Renal cortex interstitium (tissue), 15 donors: ENCODE measurements at places on chromosomes 13 and 19. TPM values are rescaled to one million over a fixed set of nuclear protein-coding genes. Genes with fewer than 3 reads are reported as not detected.

GRCh38 chr19:45995715-45996385 is 583 bp downstream of the CCDC61 start:
- no peak for DNase-seq

DNA sequence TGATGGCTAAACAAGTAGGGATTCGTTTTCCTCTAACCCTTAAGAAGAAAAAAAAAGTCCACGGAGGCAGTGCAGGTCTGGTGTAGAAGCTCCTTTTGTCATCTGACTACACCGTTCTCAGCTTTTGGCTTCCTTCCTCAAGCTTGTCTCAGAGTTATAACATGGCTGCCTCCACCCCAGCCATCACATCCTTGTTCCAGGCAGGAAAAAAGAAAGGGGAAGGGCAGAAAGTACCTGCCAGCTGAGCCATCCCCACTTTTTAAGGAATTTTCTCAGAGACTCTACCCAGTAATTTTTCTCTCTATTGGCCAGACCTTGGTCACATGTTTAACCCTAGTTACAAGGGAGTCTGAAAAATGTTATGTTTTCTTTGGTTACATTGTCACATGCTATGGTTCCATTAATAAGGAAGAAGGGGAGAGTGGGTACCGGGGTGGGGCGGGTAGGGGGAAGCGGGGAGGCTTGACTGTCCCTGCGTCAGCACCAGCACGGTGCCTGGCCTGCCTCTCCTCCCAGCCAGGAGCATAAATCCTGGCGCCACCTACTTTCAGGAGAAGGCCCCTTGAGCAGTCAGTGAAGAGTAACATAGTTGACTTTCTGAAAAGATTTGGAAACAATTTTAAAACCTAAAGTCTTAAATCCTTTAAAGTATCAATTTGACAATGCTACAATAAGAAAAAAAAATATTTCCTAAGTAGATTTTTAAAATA is 11.1 kb downstream of the FAM124A start:
- no peak for DNase-seq

GRCh38 chr19:33622809-33623511 is 1.2 kb downstream of the CHST8 start:
- DNase-seq = no peak

GRCh38 chr13:50691176-50691680 is 152.3 kb downstream of the DLEU7 start:
- no peak for DNase-seq

- DNase-seq = no peak
Measured at GRCh38 chr13:77415253-77416071, 88.6 kb upstream of the MYCBP2 start.

- no peak for DNase-seq
Measured at GRCh38 chr19:50458396-50459066, 17.8 kb upstream of the EMC10 start.

DNA sequence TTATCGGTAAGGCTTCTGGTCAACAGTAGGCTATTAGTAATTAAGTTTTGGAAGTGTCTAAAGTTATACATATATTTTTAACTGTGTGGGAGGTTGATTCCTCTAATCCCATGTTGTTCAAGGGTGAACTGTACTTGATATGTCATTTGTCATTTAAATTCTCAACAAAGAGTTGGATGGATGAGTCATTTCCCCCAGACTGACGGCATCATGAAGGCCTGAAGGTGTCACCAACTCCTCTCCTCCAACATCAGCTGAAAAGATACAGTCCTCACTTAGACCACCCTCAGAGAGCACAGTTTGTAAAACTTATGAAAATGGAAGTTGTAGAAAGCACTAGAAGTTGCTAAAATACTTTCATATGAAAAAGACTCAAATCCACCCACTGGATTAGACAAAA is 48.8 kb downstream of the DCLK1 start:
- no peak for DNase-seq

DNA sequence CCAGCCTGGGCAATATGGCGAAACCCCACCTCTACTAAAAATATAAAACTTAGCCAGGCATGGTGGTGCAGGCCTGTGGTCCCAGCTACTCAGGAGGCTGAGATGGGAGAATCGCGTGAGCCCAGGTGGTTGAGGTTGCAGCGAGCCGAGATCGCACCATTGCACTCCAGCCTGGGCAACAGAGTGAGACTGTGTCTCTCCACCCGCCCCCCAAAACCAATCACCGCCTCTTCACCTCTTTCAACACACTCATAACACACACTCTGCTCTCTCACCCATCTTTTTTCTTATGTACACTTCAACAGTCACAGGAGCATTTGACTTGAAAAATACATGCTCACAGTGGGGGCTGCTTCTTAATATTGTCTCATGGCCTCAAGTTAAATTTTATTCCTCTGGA is 76.8 kb downstream of the ESD start:
- DNase-seq = no peak

GRCh38 chr19:48987323-48987722 is 5.8 kb downstream of the GYS1 start:
- DNase-seq = no peak

GRCh38 chr19:1811942-1812425 is at the start of gene ATP8B3:
Gene ATP8B3 (minus strand): TSS chr19:1812276. CDS start chr19:1811736, 540 bp downstream.
- DNase-seq = no peak

GRCh38 chr19:44847144-44848035 is 1.3 kb downstream of the NECTIN2 start:
- DNase-seq = peak; percentile 55

GRCh38 chr19:40381321-40381720 is 8.7 kb downstream of the HIPK4 start:
- DNase-seq = no peak

DNA sequence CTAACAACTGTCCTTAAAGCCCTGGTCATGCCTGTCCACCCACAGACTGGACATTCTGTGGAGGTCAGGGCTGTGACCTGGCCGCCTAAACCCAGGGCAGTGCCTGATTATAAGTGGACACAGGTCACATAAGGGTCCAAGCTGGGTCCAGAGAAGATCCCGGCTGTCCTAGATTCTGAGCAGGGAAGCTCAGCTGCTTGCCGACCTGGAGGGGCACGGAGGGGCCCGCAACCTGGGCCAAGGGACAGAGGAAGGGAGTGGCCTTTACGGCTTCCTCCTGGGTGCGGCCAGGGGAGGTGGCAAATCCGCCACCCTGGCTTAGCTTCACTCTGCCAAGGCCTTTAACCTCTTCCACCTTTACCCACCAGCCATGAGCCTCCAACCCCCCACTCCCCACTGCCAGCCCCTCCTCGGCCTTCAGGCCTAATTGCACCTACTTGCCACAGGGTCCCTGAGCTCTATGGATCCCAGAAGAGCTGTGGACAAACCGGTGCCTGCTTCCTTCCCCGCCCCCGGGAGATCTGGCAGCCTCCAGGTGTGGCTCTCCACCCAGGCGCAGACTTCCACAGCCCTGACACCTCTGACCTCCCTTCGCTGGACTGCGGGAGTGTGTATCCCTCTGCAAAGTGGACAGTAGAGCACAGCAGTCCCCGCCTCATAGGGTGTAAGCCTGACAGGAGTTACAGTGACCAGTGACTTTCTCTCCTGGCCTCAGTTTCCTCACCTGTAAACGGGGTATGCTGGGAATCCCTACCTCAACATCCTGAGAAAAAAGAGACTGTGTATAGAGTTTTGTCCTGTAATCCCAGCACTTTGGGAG is 1.7 kb downstream of the CD320 start:
- DNase-seq = no peak

- no peak for DNase-seq
Measured at GRCh38 chr19:3398114-3398899, 31.9 kb downstream of the NFIC start.

- no peak for DNase-seq
Measured at GRCh38 chr13:26762745-26763345, 2.3 kb upstream of the GPR12 start.

- no peak for DNase-seq
Measured at GRCh38 chr13:52849291-52850071, 1.0 kb upstream of the PCDH8 start.

DNA sequence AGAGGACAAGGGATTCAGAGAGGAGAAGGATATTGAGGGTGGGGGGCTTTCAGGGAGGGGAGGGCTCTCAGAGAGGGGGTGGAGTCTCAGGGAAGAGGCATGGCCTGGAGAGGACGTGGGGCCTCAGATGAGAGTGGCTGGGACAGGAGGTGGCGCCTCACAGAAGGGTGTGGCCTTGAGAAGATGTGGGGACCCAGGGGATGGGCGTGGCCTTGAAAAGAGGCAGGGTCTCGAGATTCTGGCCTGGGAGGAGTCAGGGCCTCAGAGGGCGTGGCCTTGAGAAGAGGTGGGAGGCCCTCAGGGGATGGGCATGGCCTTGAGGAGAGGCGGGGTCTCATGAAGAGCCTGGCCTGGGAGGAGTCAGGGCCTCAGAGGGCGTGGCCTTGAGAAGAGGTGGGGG is 23.7 kb upstream of the TNFSF14 start:
- DNase-seq = no peak

DNA sequence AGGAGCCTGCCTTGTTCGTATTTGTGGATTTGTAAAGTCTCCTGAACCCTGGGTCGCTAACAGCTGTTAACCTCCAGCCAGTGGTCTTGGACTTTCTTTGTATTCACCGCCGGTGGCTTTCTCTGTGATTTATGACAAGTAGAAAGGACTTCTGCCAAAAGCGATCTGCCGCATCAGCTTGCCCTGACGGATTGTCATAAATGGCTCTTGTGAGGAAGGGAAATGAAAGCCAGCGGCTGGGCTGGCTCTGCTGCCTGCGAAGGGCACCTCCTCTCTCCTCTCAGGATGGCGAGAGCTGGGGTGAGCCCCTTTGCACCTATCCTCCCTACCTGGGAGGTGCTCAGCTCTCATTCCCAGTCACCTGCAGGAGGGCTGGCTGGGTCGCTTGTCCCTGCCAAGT is 25.6 kb downstream of the DHRS12 start:
- DNase-seq = no peak

DNA sequence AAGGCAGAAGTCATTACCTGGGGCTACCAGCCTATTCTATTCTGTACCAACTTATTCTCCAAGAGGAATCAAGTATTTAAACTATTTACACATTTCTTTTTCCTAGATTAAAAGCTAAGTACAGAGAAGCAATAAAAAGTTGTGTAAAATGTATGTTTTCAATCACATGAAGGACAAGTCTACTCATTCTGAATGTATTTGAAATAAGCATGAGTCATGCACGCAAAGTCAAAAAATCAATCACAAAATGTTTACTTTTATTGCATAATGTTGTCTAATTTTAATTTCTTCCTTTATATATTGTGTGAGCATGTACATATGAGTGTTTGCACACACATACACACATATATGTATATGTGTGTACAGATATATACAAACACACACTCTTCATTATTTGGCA is 136.7 kb downstream of the DACH1 start:
- no peak for DNase-seq

DNA sequence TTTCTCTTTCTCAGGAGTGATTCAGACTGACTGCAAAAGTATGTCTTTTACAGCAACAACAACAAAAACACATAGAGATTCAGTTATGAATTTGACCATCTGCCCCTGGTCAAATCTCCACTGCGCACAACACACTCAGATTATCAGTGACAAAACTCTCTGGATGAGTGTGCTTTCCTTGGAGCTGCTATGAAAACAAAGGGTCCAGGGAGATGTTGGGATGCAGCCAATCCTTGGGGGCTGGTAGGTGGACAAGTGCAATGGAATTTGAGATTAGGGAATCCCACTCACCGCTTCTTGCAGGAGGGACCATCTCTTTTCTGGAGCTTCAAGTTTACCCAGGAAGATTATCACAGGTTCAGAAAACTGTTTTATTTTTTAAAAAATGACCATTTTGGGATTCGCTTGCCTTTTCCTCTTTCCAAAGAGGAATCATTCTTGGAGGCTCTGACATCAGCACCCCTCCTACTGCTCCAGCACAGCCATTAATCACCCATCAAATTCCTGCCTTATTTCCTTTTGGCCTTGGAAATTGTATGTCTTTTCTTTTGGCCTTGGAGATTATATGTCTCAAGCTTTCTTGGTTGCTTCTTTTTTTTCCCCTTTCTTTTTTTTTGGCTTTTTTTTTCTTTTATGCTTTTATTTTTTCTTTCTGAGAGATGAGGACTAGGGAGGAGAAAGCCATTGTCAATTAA is 311.8 kb downstream of the TSHZ3 start:
- no peak for DNase-seq

Gene METTL21C
- polyA plus RNA-seq = 0.82 TPM

Gene ENOX1
- 9.7 TPM for polyA plus RNA-seq

Gene POU2F2
- polyA plus RNA-seq = 0.67 TPM

Gene ERICH4
- polyA plus RNA-seq = 6.2 TPM

Gene CLDND2
- 0.54 TPM for polyA plus RNA-seq

Gene CDADC1
- 15.9 TPM for polyA plus RNA-seq

Gene EGLN2
- polyA plus RNA-seq = 80.5 TPM
